ENCODE measurements at places on chromosomes 3 and 15.

DNA sequence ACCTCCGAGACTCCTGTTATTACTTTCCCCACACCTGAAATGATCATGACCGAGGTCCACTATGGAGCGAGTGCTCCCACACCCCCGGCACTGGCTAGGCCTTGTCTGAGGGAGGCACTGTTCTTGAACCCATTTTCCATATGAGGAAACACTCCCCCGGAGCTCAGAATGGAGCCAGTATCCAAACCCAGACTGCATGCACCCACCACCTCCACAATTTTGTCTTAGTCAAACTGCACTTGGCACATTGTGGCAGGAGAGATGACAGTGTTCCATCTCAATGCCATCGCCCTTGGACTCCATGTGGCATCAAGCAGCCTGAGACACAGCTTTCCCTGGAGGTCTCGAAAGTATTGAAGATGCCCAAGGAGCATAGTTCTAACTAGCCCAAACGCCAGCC, 154.1 kb downstream of the NUP210 start:
- DNase-seq, result no peak

DNA sequence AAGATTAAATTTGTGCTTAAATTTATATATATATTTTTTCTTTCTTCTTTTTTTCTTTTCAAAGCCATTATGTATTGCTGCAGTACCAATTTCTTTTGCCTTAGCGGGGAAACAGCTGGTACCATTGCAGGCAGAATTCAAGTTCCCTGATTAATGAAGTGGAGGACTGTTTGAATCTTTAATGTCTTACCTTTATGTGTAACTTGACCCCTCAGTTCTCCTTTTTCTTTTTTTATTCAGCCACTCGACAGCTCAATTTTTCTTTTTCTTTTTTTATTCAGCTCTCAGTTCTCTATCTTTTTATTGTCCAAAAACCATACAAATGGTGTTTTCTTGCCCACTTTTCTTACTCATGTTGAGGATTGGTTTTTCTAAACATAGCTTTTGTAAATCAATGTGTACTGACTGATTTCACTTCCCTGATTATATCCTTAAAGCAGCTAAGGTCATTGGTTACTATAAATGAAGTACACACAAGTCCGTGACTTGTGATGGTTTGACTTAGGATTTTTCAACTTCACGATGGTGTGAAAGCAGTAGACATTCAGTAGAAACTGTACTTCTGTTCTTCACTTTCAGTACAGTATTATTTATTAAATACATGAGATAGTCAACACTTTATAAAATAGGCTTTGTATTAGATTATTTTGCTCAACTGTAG, 22.8 kb downstream of the ATP2C1 start:
- DNase-seq, result no peak

- DNase-seq, result no peak
These were observed 2.2 kb downstream of the MINAR1 start for GRCh38 chr15:79434361-79434760.

DNA sequence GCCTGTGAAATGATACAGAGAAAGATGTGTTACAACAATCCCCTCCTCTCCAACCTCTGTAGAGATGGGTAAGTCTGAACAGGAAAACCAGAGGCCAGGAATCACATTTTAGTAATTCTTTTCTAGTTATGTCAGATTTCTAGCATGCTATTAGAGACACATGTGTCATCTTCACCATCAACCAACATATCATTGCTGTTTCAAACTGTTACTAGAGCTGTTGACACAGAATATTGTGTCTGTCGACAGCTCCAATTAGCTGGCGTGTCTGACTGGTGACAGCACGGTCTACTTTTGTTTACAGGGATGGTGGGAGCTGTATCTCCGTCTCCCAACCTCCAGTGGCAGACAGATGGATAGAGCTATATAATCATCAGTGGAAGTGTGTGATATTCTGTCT, 393.2 kb downstream of the SOX2 start:
- DNase-seq, result no peak

DNA sequence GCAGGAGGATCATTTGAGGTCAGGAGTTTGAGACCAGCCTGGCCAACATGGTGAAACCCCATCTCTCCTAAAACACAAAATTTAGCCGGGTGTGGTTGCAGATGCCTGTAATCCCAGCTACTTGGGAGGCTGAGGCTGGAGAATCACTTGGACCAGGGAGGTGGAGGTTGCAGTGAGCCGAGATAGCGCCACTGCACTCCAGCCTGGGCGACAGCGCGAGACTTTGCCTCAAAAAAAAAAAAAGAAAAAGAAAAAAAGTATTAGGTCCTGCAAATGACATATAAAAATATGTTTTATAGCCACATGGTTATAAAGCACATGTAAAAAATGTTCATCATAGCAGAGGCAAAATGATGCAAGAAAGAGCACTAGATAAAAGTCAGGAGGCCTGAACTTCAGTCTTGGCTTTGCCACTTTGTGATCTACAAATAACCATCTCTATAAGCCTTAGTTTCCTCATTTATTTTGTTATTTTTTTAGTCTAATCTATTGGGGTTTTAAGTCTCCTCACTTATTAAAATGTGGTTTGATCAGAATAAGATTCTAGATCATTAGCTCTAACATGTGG, 4.9 kb downstream of the SLC12A6 start:
- no peak for DNase-seq

GRCh38 chr3:106342386-106342785, 473.6 kb upstream of the CBLB start:
- DNase-seq, result no peak

GRCh38 chr3:30324587-30324986, 281.8 kb upstream of the TGFBR2 start:
- no peak for DNase-seq

- no peak for DNase-seq
These were observed 23.7 kb downstream of the NEK10 start for GRCh38 chr3:27345493-27345892.

GRCh38 chr3:129333891-129334290, 55.2 kb downstream of the HMCES start:
- DNase-seq, result no peak

GRCh38 chr3:4138150-4138785, 164.9 kb upstream of the SETMAR start:
- DNase-seq, result no peak

DNA sequence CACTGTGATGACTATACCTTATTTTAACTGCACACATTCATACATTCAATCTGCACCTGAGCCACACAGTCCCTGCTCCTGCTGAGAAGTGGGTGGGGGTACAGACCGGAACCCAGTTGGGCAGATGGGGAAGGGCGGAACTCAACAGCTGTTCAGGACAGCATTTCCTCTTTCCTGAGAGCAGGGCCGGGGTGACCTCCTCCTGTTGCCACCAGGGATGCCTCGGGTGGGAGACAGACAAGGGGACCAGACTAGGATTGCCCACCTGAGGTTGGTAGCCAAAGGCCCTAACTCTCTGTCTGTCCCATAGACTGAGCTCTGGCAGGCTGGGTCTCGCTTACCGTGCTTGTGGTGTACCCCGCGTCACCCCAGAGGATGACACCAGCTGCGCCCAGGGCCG, 3.9 kb downstream of the HYAL2 start:
- no peak for DNase-seq

- DNase-seq, result no peak
These were observed 222.6 kb downstream of the PDCD6IP start for GRCh38 chr3:34020726-34021680.

- DNase-seq, result peak; percentile 45
These were observed 24.8 kb downstream of the PSTPIP1 start for GRCh38 chr15:77019521-77020331.

DNA sequence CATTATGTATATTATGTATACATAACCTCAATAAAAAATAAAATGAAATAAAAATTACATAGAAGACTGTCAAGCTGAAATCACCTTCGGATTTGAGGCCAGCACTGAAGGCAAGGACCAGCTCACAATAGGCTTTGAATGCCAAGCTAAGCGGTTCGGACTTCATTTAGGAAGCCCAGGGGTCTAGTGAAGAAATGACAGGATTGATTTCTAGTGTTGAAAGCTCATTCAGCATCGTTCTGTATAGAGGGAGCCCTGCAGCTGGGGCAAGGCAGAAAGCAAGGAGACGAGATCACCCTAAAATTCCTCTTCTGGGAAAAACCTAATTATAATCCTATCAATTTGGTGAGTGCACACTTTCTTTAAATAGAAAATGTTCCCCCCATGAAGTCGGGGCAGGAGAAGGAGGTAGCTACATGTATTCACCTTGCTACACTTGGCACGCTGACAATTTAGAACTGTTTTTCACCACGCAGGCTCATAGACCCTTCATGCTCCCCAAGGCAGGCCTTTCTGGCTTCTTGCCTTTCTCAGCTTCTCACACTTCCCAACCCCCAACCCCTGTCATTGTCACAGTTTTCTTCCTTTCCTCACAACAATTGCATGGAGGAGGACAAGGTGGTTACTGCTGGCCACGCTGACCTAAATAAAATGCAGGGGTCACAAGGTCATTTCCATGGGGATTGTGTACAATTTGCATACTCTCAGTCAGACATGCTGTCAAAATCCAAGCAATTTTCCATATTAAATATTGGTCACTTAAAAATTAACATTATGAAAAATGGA, 44.4 kb upstream of the SSR3 start:
- no peak for DNase-seq
